Renal cortex interstitium (tissue), 15 donors: ENCODE measurements at places on chromosomes 1 and 21. TPM values are rescaled to one million over a fixed set of nuclear protein-coding genes. Genes with fewer than 3 reads are reported as not detected.

GRCh38 chr1:161304927-161305866, 4.6 kb downstream of the MPZ start:
- no peak for DNase-seq

DNA sequence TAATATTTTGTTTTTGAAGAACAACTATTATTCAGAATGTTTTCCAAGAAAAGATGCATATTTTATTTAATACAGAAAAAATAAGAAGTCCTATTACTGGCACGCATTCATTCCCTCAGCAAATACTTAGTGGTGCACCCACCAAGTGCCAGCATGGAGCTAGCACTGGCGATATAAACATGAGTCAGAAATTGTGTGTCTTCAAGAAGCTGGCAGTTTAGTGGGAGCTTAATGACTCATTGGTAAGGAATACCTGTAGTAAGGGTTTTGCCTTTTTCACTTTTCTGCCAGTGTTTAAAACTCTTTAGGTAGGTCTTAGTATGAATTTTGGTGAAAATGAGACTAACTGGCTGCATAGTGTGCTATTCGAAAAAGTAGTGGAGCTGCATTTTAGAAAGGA, 6.3 kb downstream of the MAGI3 start:
- DNase-seq, result no peak

- no peak for DNase-seq
These were observed 32.7 kb downstream of the ECE1 start for GRCh38 chr1:21257431-21258135.

GPR52 gene
- not detected for polyA plus RNA-seq
